ENCODE measurements at places on chromosomes 16 and 17. TPM values are rescaled to one million over a fixed set of nuclear protein-coding genes. Genes with fewer than 3 reads are reported as not detected.

The RPH3AL gene
- polyA plus RNA-seq = 20.0 TPM

The PABPN1L gene
- polyA plus RNA-seq = not detected

The EME1 gene
- polyA plus RNA-seq = not detected

The PPL gene
- 10.7 TPM for polyA plus RNA-seq

The ACE gene
- polyA plus RNA-seq = 2.6 TPM

The KRTAP4-1 gene
- polyA plus RNA-seq = not detected

The CCDC200 gene
- polyA plus RNA-seq = not detected

The DYNLRB2 gene
- not detected for polyA plus RNA-seq

The TMC8 gene
- 2.4 TPM for polyA plus RNA-seq

The KRTAP4-6 gene
- polyA plus RNA-seq = not detected

The CLUH gene
- 40.1 TPM for polyA plus RNA-seq

The MGAT5B gene
- polyA plus RNA-seq = 0.46 TPM

The OR1E2 gene
- not detected for polyA plus RNA-seq

The ARL17A gene
- polyA plus RNA-seq = 5.5 TPM

The FOXN1 gene
- 2.4 TPM for polyA plus RNA-seq

The CACNG4 gene
- 3.1 TPM for polyA plus RNA-seq

The COASY gene
- 93.4 TPM for polyA plus RNA-seq

The GUCY2D gene
- not detected for polyA plus RNA-seq

The CDRT15L2 gene
- not detected for polyA plus RNA-seq

The TTLL6 gene
- polyA plus RNA-seq = not detected

The HSPB9 gene
- polyA plus RNA-seq = 0.61 TPM

The RAI1 gene
- 4.6 TPM for polyA plus RNA-seq
